ENCODE measurements at places on chromosomes 3 and 15. TPM values are rescaled to one million over a fixed set of nuclear protein-coding genes. Genes with fewer than 3 reads are reported as not detected.

DNA sequence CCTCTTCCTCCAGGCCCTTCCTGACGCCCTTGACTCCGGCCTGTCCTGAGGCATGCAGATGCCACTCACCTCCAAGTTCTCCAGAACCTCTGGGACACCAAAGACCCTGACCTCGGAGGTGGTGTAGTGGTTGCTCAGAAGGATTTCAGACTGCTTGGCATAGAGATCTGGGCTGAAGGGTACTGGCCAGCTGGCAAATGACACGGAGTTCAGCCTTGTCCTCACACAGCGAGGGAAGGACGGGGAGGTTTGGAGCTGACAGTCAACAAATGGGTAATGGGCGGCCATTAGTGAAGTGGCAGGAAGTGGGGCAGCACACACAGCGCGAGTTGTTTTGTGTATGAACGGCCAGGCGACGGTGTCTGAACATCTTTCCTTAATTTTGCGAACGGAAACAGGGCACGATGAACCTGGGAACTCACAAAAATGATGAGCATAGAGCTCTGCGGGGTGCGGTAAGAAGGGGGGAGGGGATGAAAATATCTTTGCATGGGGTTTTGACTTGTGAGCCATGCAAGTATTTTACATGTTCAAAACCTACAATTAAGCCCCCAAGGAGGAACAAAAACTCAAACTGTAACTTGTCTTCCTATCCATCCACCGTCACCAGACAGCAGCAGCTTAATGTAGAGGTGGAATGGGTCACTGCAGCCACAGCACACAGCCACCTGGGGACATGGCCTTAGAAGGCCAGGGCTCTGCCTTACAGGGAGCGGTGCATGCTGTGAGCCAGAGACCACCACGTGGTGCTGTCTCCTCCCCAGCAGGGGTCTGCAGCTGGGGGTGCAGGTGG, 43.6 kb upstream of the RPL32 start:
- no peaks in the 10 kb centered on the region for H3K4me1 ChIP-seq
- H3K27ac ChIP-seq: no peak overlapping the region
- no peaks in the 10 kb centered on the region for H3K36me3 ChIP-seq
- no peaks in the 10 kb centered on the region for H3K27me3 ChIP-seq

DNA sequence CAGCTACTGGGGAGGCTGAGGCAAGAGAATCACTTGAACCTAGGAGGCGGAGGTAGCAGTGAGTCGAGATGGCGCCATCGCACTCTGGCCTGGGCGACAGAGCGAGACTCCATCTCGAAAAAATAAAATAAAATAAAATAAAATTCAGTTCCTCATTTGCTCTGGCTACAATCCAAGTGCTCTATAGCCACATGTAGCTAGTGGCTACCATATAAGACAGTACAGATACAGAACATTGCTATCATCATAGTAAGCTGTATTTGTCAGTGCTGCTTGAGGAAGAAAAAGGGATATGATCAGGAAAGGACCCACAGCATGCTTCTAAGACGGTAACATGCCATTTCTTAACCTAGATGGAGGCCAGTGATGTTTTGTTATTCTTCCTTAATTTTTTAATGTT, 88.7 kb upstream of the CDAN1 start:
- DNase-seq: no peak
- H3K36me3 ChIP-seq: no peaks in the 10 kb centered on the region
- no peak overlapping the region for H3K27ac ChIP-seq
- no peaks in the 10 kb centered on the region for H3K27me3 ChIP-seq

GRCh38 chr15:77053709-77054108, 17.2 kb downstream of the TSPAN3 start:
- H3K27me3 ChIP-seq: no peaks in the 10 kb centered on the region
- H3K4me3 ChIP-seq: no peak overlapping the region
- H3K36me3 ChIP-seq: peaks cover 3% of the 10 kb centered on the region
- H3K4me1 ChIP-seq: no peaks in the 10 kb centered on the region

DNA sequence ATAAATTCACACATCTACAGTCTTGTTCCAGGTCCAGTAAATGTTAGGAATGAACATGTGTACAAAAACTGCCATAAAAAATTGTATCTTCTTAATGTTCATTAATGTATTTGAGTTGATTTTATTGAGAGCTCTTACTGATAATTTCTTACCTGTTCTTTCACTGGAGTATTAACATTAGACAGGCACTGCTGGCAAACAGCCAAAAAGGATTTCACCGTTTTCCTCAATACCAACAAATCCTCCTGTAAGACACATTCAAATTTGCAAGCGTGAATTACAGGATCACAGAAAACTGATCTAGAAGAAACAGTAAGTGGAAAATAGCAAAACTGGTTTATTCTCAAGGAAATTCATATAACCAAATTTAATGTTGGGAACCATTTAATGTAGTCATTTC, 127.4 kb downstream of the PCCB start:
- no peaks in the 10 kb centered on the region for H3K27me3 ChIP-seq
- no peaks in the 10 kb centered on the region for H3K4me1 ChIP-seq
- H3K27ac ChIP-seq: no peak overlapping the region
- peaks cover 2% of the 10 kb centered on the region for H3K36me3 ChIP-seq
- H3K4me3 ChIP-seq: no peak overlapping the region

GRCh38 chr3:171028025-171028778, 1.7 kb upstream of the SLC2A2 start:
- no peaks in the 10 kb centered on the region for H3K36me3 ChIP-seq
- peak overlapping the region; percentile 66 for H3K4me3 ChIP-seq
- peaks cover 11% of the 10 kb centered on the region for H3K4me1 ChIP-seq
- H3K27me3 ChIP-seq: no peaks in the 10 kb centered on the region

GRCh38 chr15:95830281-95830680, 500.2 kb upstream of the NR2F2 start:
- H3K4me3 ChIP-seq: no peak overlapping the region
- peaks cover 7% of the 10 kb centered on the region for H3K4me1 ChIP-seq
- H3K27me3 ChIP-seq: no peaks in the 10 kb centered on the region
- no peak overlapping the region for H3K27ac ChIP-seq

GRCh38 chr15:51755790-51756189, 4.4 kb downstream of the TMOD2 start:
- no peak overlapping the region for H3K27ac ChIP-seq
- no peak overlapping the region for H3K4me3 ChIP-seq
- peaks cover 2% of the 10 kb centered on the region for H3K27me3 ChIP-seq
- no peak for DNase-seq
- peaks cover 6% of the 10 kb centered on the region for H3K4me1 ChIP-seq

DNA sequence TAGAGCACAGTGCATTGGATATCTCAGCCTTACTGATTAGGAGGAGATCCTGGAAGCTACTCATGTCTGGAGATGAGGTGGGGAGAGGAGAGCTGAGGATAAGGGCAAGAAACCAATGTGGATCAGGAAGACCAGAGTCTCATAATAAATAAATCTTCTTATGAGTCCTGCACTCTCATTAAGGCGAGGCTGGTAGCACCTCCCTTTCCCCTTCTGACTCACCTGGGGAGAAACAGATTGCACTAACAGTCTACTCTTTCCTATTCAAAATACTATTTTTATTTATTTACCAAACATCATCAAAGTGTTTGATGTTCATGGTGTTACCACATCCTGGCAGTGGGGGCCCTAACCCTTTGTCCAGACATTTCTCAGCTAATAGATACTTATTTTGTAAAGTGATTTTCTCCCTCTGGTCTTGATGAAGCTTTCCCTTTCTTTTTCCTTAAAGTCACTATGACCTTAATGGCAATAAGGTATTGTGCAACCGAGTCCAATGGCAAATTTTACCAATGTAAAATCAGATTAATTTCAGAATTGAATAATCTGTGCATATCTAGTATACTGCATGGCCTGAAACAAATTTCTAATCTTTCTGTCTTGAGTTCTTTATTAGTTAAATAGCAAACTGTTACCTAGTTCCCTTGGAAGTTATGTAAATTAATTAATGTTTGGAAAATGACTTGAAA, 81.1 kb downstream of the IQCH start:
- H3K4me3 ChIP-seq: no peak overlapping the region
- H3K27me3 ChIP-seq: no peaks in the 10 kb centered on the region
- DNase-seq: no peak
- H3K4me1 ChIP-seq: no peaks in the 10 kb centered on the region
- H3K27ac ChIP-seq: no peak overlapping the region

DNA sequence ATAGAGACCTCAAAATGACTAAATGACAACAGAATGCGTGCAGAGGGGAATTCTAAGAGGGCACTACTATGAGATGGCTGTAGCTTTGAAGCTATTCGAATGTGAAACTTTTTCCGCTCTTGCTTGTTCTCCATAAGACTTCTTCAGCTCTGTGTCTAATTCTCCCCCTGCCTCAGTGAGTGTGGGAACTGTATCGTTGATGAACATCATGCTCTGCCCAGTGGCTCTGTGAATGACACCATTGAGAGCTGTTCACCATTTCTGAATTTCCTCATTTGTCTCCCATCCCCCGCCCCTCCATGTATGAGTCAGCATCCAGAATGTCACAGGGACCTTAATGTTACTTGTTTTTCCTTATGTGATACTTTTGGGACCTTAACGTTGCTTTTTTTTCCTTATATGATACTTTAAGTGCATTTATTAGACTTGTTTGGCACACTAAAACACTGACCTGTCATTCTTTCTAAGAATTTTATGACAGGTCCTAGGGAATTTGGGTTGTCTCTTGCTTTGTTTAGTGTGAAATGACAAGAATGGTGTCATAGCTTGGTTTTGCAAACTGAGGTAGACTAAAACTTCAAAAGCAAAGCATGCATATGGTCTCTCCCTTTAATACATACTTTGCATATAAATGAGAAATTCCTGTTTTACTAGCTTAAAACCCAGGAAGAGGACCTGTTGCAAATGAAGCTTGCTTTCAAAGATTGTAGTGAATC, 99.6 kb downstream of the FNDC3B start:
- no peaks in the 10 kb centered on the region for H3K4me1 ChIP-seq
- no peak for DNase-seq
- H3K27ac ChIP-seq: peak overlapping the region; percentile 45

DNA sequence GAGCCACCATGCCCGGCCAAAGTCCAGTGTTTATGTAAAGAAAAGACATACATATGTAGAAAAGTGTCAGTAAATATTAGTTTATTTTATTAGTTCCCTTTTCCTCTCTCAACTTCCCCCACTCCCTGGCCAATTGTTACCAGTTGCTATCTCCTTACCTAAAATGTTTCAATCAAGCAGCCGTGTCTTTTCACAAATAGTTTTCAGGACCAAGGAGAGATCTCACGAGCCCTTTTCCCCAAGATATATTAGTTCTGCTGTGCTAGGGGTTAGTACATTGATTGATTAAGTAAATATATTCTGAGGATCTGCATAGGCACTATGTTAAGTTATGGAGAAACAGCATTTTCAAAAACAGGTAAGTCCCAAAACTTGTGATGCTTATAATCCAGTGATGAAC, 87.4 kb downstream of the ZIC4 start:
- no peak overlapping the region for H3K27ac ChIP-seq
- H3K4me3 ChIP-seq: no peak overlapping the region
- H3K27me3 ChIP-seq: no peaks in the 10 kb centered on the region
- DNase-seq: no peak
- H3K4me1 ChIP-seq: no peaks in the 10 kb centered on the region

DNA sequence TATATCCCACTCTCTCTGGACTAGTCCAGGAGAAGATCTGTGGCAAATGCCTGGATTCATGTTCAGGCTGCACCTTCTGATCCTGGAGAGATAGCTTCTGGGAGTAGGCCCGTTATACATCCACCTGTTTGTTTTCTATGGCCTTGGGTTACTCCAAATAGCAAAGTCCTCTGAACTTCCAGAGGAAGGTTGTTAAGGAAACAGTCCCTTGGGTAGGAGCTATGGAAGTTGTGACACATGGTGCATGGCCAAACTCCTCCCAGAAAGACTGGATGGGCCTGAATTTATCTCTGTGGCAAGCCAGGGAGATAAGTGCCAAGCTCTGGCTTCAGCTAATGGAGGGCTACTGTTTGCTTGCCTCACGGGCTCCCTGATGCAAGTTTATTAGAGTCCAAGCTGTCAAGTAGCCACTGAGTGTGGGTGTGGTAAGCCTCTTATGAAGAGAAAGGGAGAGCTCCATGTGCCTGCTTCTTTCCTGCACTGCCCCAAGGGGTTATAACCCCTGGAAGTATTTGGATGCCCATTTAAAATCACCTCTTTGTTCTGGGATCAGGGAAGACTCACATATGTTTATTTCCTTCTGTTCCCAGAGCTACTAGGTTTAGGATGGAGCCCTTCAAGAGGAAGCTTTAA, 328.7 kb upstream of the ATP11B start:
- H3K27me3 ChIP-seq: no peaks in the 10 kb centered on the region
- H3K4me1 ChIP-seq: no peaks in the 10 kb centered on the region
- H3K36me3 ChIP-seq: no peaks in the 10 kb centered on the region

LTK gene
- 0.91 TPM for total RNA-seq

FEZF2 gene
- not detected for total RNA-seq

PIGZ gene
- 3.5 TPM for total RNA-seq

TIMP4 gene
- 7.6 TPM for total RNA-seq

ACAA1 gene
- 90.0 TPM for total RNA-seq

MYRIP gene
- 6.6 TPM for total RNA-seq

PARP15 gene
- 4.9 TPM for total RNA-seq

CHST2 gene
- total RNA-seq: 6.0 TPM

PAK6 gene
- total RNA-seq: 11.9 TPM

LEKR1 gene
- total RNA-seq: 1.6 TPM

CLDN1 gene
- 86.0 TPM for total RNA-seq

RTP1 gene
- total RNA-seq: not detected

Measured in kidney (tissue), 22 donors.